ENCODE measurements at places on chromosomes 1 and 21.

DNA sequence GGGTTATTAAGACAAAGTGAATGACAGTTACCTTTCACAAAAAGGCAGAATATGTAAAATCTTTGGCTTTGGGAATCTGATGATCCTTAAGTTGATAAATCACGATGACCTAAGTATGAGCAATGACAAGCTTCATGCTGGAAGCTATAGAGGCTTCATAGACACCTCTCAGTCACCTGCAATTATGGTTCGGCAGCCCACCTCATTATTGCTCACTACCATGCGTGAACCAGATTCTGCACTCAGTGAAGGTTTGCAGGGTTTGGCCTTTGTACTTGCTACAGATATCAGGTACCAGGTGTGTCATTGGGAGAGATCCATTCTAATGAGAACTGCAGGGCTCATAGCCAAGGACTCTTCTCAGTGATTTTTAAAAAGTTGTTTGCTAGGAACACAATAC is 163.5 kb downstream of the KCTD3 start:
- H3K4me1 ChIP-seq, result 0 out of 2 replicates have a peak, but pooled peaks cover 6% of the 10 kb centered on the region
- H3K36me3 ChIP-seq, result no peaks in the 10 kb centered on the region
- H3K4me3 ChIP-seq, result no peak overlapping the region
- peaks cover 26% of the 10 kb centered on the region for H3K27me3 ChIP-seq
- H3K27ac ChIP-seq, result no peak overlapping the region

GRCh38 chr1:9820521-9820920 is 3.2 kb downstream of the CLSTN1 start:
- H3K4me3 ChIP-seq, result no peak overlapping the region
- H3K27me3 ChIP-seq, result no peaks in the 10 kb centered on the region
- 0 out of 2 replicates have a peak, but pooled peaks cover 3% of the 10 kb centered on the region for H3K36me3 ChIP-seq
- H3K4me1 ChIP-seq, result peaks cover 25% of the 10 kb centered on the region

GRCh38 chr21:38714039-38714817 is 91.5 kb upstream of the ETS2 start:
- DNase-seq, result no peak
- no peaks in the 10 kb centered on the region for H3K4me1 ChIP-seq
- H3K27me3 ChIP-seq, result peaks cover 2% of the 10 kb centered on the region

DNA sequence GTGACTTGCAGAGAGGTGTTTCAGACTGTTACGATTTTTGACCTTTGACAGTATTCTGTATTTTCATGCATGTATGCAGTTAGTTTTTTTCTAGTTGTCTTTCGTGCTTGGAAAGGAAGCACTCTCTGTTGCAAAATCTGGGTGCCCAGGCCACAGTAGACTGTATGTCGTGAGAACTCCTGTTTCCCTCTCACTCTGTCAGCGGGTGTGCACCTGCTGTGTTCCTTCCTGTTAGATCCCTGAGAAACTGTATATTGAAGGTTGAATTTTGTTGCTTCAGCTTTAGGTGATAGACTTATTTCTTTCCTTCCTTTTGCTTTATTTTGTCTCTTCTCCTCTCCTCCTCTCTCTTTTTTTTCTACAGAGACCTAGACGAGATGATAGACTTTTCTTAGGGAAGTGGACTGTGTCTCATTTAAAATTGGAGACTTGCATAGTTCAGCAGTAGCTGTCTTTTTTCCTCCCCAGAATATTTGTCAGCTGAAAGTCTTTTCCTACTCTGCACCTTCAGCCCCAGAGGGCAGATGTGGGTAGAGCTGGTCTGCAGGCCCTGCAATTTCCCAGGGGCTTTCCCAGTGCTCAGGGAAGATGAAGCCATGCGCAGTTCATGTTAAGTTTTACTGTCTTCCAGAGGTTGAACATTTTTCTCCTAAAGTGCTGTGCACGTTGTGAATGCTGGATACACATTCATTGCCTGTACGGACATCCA is 1.4 kb downstream of the TRAPPC10 start:
- peaks cover 21% of the 10 kb centered on the region for H3K4me1 ChIP-seq
- DNase-seq, result peak; percentile 25
- no peaks in the 10 kb centered on the region for H3K27me3 ChIP-seq
- H3K36me3 ChIP-seq, result 0 out of 2 replicates have a peak, but pooled peaks cover 3% of the 10 kb centered on the region
- H3K4me3 ChIP-seq, result peak overlapping the region; percentile 89
- peak overlapping the region; percentile 7 for H3K27ac ChIP-seq

DNA sequence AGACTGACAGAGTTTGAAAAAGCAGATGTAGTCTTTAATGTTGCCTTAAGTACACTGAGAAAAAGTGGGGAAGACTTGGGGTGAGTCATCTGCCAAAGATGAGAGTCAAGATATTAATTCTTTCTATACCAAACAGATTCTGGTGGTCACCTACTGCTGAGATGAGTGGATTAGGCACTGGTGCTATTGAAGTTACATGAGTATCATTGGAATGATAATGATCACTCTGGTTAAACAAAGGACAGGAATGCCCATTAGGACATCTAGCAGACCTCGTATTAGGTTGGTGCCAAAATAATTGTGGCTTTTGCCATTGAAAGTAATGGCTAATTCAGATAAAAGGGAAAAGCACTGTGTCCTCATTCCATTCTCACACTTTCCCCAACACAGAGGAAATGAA is 1588.9 kb downstream of the KCNT2 start:
- no peaks in the 10 kb centered on the region for H3K4me1 ChIP-seq
- H3K36me3 ChIP-seq, result no peaks in the 10 kb centered on the region
- H3K27me3 ChIP-seq, result no peaks in the 10 kb centered on the region

- no peak for DNase-seq
- no peaks in the 10 kb centered on the region for H3K27me3 ChIP-seq
- peaks cover 52% of the 10 kb centered on the region for H3K36me3 ChIP-seq
- H3K4me3 ChIP-seq, result no peak overlapping the region
- peaks cover 14% of the 10 kb centered on the region for H3K4me1 ChIP-seq
Observed at GRCh38 chr1:160338580-160338979, 4.5 kb downstream of the COPA start.

- DNase-seq, result no peak
- H3K27ac ChIP-seq, result no peak overlapping the region
- no peaks in the 10 kb centered on the region for H3K27me3 ChIP-seq
- peaks cover 6% of the 10 kb centered on the region for H3K4me1 ChIP-seq
- H3K36me3 ChIP-seq, result 0 out of 2 replicates have a peak, but pooled peaks cover 4% of the 10 kb centered on the region
Observed at GRCh38 chr1:88956003-88956402, 36.4 kb downstream of the KYAT3 start.

Data from PC-3 (cell line).